Activated CD8-positive, alpha-beta memory T cell treated with anti-CD3 and anti-CD28 coated beads for 36 hours (primary cell): ENCODE measurements at places on chromosomes 2 and 18. TPM values are rescaled to one million over a fixed set of nuclear protein-coding genes. Genes with fewer than 3 reads are reported as not detected.

Gene IKZF2
- total RNA-seq, result 8.8 TPM

Gene DSEL
- total RNA-seq, result 0.15 TPM

Gene ASAP2
- 0.23 TPM for total RNA-seq

Gene PDCD1
- total RNA-seq, result 52.0 TPM

Gene ABHD1
- total RNA-seq, result 0.40 TPM

Gene DNAH6
- 0.06 TPM for total RNA-seq

Gene CPS1
- 2.4 TPM for total RNA-seq

Gene ALLC
- not detected for total RNA-seq

Gene EFEMP1
- total RNA-seq, result not detected
